ENCODE measurements at places on chromosomes 3 and 15. TPM values are rescaled to one million over a fixed set of nuclear protein-coding genes. Genes with fewer than 3 reads are reported as not detected.
A peak's percentile ranks its signal among the peaks of the same experiment; 100 is the strongest.

Gene GPR149
- total RNA-seq = not detected

Gene IQCF5
- not detected for total RNA-seq

Gene IGDCC3
- not detected for total RNA-seq

Gene SAXO2
- not detected for total RNA-seq

DNA sequence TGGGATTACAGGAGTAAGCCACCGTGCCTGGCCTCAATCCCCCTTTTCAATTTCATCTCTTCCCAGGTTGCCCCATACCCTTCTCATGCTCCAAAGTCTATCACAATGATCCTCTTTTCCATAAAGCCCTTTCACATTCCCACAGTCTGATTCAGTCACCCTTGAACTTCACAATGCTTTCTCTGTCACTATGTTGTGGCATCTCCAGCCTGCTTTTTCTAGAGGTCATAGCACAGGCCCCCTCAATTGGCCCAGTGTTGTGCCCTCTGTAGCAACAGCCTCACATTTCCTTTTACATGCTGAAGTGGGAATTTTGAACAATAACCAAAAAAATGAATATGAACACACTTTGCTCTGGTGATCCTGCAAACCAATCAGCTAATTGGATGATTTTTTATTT, 21.5 kb downstream of the DRD3 start:
- no peak for DNase-seq

- no peak for DNase-seq
These were observed 58.5 kb downstream of the TGFBR2 start for GRCh38 chr3:30664884-30665283.

GRCh38 chr15:63340878-63341277, 40.8 kb downstream of the CA12 start:
- DNase-seq = no peak

DNA sequence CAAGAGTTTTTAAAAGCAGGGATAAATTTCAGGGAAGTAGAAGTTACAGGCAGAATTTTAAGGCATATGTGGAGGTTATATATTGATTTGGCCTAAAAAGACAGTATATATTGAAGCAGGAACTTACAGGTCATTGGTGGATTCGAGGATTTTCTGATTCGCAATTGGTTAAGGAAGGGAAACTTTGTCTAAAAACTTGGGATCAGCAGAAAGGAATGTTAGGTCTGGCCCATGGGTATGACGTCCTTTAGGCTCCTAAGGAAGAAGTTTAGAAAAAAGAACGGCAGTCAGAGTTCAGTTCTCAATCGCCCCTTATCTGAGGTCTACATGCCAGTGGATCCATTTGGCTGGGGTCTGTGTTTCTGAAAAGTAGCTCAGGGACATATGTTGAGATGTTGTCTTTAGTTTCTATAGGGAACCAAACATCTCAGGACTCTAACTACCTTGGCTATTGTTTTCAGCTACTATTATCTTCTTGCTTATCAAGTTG, 33.2 kb upstream of the ACP3 start:
- DNase-seq = no peak

- no peak for DNase-seq
These were observed 1215.5 kb downstream of the ROBO2 start for GRCh38 chr3:78255403-78255802.

- no peak for DNase-seq
These were observed 660 bp downstream of the ZNF106 start for GRCh38 chr15:42490291-42490670.

- DNase-seq = no peak
These were observed 32.0 kb upstream of the CGNL1 start for GRCh38 chr15:57344282-57344681.

DNA sequence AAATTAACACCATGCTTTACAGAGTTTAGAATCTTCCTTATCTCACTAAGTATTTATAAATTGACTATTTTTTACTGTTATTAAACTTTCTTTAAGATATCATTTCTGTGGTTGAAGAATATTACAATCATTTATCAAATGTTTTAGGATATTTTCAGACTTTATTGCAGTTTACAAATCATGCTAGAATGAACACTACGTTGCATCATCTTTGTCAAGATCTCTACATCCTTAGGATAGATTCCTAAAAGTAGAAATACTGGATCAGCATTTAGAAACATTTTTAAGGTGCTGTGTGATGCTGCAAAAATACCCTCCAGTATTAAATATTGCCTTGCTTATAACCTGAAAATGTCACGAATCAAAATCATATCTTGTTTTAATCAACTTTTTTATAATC, 2.5 kb upstream of the PLD1 start:
- no peak for DNase-seq

DNA sequence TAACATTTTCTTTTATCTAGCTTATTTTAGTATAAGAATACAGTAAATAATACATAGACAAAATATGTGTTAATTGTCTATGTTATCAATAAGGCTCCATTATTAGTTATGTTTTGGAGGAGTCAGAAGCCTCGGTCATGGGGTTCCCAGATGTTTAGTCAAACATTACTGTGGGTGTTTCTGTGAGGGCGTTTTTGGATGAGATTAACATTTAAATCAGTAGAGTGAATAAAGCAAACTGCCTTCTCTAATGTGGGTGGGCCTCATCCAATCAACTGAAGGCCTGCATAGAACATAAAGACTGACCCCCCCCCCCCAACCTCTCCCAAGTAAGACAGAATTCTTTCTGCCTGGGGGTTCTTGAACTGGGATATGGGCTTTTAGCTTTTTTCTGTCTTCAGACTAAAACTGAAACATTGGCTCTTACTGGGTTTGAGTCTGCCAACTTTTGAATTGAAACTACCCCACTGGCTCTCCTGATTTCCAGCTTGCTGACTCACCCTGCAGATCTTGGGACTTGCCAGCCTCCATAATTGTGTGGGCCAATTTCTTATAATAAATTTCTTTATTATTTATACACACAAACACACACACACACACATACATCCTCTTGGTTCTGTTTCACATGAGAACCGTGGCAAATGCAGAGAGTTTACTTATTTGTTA, 192.0 kb downstream of the TPRG1 start:
- DNase-seq = no peak

DNA sequence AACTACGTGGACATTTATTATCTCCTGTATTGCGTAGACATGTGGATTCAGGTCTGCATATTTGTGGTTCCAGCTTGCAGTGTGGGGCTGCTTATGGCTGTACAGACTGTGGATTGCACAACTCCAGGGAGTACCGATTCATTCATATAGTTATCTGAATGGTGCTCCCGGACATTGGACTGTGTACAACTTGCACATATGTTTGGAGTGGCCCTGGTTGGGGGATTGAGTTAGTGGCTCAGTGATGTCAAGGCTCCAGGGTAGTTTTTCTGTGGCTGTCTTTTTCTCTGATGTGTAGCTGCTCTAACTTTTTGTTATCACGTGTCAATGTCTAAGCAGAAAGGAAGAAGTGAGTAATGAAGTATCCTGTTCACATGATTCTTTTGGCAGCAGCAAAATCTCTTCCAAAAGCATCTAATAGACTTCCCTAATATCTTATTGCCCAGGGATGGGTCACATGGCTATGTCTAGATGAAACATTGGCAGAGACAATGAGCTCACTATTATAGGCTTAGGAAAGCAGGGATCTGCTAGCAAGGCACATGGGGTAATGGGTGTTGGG, 15.8 kb downstream of the ST3GAL6 start:
- peak; percentile 58 for DNase-seq

DNA sequence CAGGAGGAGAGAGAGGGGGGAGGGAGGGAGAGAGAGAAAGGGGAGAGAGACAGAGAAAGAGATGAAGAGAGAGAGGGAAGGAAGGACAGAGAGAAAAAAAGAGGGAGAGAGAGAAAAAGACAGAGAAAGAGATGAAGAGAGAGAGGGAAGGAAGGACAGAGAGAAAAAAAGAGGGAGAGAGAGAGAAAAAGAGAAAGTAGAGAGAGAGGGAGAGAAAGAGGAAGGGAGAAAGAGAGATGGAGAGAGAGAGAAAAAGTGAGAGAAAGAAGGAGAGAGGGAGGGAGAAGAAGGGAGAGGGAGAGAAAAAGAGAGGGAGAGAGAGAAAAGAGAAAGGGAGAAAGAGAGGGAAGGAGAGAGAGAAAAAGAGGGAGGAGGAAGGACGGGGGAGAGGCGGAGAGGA, 204.2 kb downstream of the SV2B start:
- no peak for DNase-seq

- no peak for DNase-seq
These were observed 37.2 kb upstream of the TM4SF1 start for GRCh38 chr3:149414557-149415231.

All from LHCN-M2 (cell line).